ENCODE measurements at places on chromosomes 3 and 15.

- no peak for DNase-seq
Measured at GRCh38 chr3:45269952-45270351, 43.9 kb upstream of the TMEM158 start.

GRCh38 chr15:80530737-80531365 is 126.7 kb downstream of the ARNT2 start:
- no peak for DNase-seq

DNA sequence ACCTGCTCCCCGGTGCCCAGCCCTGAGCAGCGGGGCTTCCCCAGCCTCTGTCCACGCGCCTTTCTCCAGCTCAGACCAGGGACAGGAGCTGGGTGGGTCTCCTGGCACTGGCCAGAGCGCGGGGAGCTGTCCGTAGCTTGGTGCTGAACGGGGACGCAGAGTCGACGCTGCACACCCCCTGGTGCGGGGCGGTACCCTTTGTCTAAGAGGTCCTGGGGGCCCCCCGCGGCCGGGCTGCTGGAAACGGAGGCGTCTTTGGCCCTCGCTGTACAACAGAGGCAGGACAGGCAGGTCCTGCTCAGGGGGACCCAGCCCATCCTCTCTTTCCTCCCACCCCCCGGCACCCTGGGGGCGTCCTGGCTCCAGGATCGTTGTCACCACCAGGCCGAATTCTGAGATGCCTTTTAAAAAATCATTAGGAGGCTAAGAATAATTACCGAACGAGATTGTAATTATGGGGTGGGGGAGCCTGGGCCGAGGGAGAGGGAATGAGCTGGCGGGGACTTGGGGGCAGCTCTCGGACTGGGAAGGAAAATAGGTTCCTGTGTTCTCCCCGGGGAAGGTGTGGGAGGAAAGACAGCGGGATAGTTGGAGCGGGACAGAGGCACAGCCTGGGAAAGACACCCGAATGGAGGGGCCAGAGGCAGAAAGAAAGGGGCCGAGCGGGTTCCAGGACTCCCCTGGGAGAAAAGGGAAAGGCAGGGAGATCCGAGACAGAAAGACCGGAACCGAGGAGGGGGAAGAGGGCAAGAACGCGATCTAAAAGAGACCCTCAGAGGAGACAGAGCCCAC is 4.1 kb upstream of the SKOR1 start:
- DNase-seq: no peak

DNA sequence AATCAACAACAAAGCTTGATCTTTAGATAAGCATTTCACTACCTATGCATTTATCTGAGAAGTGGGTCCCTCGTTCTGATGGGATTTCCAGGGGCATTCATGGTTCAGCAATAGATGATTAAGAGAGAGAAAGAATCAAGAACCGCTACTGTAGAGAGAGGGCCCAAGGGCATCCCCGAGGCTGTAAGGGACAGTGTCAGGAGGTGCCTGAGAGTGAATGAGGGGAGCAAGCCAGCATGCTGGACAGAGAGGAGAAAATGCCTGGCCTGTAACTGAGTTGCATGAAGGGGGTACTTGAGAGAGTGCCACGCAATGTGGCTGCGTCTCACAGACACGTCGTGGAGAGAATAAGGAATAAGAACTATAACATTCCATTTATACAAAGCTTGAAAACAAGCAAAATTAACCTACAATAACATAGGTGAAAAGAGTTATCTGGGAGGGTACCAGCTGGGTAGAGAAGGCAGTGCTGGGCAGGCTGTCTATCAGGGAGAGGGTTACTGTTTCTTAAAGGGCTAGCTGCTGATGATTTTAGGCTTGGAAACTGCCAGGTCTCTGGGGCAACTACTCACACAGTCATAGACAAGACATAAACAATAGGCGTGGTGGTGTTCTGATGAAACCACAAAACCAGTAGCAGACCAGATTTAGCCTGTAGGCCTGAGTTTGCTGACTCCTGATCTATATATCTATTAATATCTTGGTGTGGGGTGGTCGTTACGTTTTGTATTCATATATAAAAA is 374.6 kb upstream of the CFAP20DC start:
- DNase-seq: no peak

DNA sequence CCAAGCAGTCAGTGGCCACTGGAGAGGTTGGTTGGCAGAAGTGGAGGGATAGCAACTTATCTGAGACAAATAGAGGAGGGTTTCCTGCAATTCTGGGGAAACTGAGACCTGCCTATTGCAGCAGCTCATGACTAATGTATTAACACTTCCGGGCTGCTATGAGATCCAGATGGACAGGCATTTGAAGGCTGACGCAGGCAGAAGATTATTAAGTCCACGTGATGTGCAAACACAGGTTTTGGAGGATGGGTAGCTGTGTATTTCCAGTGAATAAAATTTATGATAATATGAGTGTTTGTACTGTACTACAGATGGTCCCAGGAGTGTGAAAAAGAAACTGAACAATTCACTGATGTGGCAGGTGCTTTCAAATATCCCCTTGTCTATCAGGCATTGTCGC is 28.5 kb upstream of the CFAP161 start:
- DNase-seq: no peak

- no peak for DNase-seq
Measured at GRCh38 chr3:195466251-195466650, 23.4 kb upstream of the ACAP2 start.

DNA sequence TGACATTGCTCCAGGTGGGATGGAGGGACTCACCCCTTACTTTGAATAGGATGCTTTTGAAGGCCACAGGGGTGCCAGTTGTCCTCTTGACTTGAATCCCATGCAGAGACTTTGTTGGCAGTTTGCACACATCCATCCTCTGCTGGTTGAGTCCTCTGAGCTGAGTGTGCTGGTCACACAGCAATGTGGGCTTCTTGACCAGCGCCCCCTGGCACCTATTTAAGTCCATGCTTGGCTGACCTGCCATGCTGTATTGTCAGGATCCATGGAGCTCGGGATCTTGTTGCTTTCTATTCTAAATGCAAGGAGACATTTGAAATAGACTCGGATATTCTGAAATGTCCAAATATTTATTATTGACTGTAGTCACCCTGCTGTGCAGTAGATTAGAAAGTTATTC is 19.8 kb downstream of the RAB7A start:
- no peak for DNase-seq

DNA sequence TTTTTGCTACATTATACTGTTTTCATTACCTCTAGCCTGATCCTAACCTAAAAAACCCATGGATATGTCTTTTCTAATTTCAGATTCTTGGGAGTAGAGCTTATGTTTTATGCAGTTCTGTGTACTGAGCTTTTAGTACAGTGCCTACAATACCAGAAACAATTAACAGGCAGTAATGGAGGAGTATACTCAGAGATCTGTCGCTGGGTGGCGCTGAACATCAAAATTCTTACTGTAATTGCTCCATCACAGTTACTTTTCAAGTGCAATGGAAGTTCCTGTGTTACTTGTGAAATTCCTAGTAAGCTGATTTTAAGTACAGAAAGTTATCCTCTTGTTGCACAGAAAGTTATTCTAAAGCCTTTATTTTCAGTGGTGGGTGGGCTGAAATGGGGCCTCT is 66.9 kb downstream of the RNF13 start:
- no peak for DNase-seq
